ENCODE measurements at places on chromosomes 7 and 10. TPM values are rescaled to one million over a fixed set of nuclear protein-coding genes. Genes with fewer than 3 reads are reported as not detected.

The IDI2 gene
- total RNA-seq, result 0.28 TPM

The CYP3A4 gene
- total RNA-seq, result not detected

The LRGUK gene
- 0.16 TPM for total RNA-seq

The MAGI2 gene
- 2.2 TPM for total RNA-seq

The SEMA3C gene
- total RNA-seq, result 82.5 TPM

The CLRN3 gene
- total RNA-seq, result not detected

The PON1 gene
- total RNA-seq, result not detected

The ZFYVE27 gene
- 12.9 TPM for total RNA-seq

DNA sequence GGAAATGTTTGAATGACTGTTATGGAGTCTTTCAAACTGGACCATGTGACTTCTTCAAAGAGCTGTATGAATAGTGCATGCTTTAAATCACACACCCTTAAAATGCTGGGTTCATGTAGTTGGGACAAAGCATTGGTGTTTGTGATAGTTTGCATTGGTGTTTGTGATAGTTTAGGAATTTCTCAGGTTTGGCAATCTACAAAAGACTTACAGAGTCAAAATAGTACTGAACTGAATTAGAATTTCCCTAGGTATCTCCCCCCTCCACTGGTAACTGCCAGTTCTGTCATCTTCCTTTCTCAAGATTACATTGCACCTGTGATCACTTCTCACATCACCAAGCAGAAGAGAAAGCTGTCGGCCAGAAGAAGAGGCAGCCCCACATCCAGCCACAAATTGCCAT is 261.1 kb downstream of the GATA3 start:
- H3K27ac ChIP-seq, result no peak overlapping the region
- H3K4me1 ChIP-seq, result no peaks in the 10 kb centered on the region
- H3K4me3 ChIP-seq, result no peak overlapping the region
- no peaks in the 10 kb centered on the region for H3K27me3 ChIP-seq
- H3K36me3 ChIP-seq, result no peaks in the 10 kb centered on the region

DNA sequence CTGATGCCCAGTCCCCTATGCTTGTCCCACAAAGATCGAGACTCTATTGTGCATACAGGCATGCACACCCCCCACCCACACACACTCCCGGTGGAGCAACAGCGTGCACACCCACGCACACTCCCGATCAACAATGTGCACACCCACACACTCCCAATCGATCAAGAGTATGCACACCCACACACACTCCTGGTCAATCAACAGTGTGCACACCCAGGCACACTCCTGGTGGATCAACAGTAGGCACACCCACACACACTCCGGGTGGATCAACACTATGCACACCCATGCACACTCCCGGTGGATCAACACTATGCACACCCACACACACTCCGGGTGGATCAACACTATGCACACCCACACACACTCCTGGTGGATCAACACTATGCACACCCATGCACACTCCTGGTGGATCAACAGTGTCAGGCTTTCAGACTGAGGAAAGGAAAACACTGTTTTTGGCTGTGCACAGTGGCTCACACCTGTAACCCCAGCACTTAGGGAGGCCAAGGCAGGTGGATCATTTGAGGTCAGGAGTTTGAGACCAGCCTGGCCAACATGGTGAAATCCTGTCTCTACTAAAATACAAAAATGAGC is 118.8 kb downstream of the PTPRN2 start:
- H3K4me3 ChIP-seq, result no peak overlapping the region
- H3K27me3 ChIP-seq, result peaks cover 15% of the 10 kb centered on the region
- H3K27ac ChIP-seq, result no peak overlapping the region
- DNase-seq, result no peak

- H3K4me1 ChIP-seq, result no peaks in the 10 kb centered on the region
- no peak for DNase-seq
- H3K36me3 ChIP-seq, result no peaks in the 10 kb centered on the region
- no peak overlapping the region for H3K27ac ChIP-seq
Observed at GRCh38 chr10:3417096-3417495, 244.5 kb upstream of the PITRM1 start.

- DNase-seq, result no peak
- no peaks in the 10 kb centered on the region for H3K36me3 ChIP-seq
- H3K27ac ChIP-seq, result no peak overlapping the region
- H3K4me3 ChIP-seq, result no peak overlapping the region
- no peaks in the 10 kb centered on the region for H3K4me1 ChIP-seq
Observed at GRCh38 chr10:14552015-14552414, 221.3 kb upstream of the FRMD4A start.

DNA sequence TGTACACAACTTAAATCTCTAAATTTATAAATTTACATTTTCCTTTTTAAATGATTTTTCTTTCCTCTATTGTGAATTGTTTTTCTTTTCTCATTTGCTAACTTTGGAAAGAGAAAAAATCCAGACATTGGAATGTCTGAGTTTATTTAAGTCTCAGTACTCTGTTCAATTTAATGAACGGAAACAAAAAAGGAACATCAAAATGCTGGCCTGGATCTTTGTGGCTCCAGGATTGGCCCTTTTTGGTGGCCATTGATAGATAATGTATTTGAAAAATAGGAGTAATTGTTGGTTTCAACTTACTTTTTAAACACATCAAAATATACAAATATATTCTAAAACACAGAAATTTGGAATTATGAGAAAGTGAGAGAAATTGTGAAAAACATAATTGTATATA is 336.0 kb downstream of the SUGCT start:
- no peaks in the 10 kb centered on the region for H3K27me3 ChIP-seq
- DNase-seq, result no peak

GRCh38 chr7:148335790-148336189 is 254.8 kb upstream of the C7orf33 start:
- no peaks in the 10 kb centered on the region for H3K36me3 ChIP-seq
- no peak for DNase-seq
- no peak overlapping the region for H3K27ac ChIP-seq
- no peak overlapping the region for H3K4me3 ChIP-seq

DNA sequence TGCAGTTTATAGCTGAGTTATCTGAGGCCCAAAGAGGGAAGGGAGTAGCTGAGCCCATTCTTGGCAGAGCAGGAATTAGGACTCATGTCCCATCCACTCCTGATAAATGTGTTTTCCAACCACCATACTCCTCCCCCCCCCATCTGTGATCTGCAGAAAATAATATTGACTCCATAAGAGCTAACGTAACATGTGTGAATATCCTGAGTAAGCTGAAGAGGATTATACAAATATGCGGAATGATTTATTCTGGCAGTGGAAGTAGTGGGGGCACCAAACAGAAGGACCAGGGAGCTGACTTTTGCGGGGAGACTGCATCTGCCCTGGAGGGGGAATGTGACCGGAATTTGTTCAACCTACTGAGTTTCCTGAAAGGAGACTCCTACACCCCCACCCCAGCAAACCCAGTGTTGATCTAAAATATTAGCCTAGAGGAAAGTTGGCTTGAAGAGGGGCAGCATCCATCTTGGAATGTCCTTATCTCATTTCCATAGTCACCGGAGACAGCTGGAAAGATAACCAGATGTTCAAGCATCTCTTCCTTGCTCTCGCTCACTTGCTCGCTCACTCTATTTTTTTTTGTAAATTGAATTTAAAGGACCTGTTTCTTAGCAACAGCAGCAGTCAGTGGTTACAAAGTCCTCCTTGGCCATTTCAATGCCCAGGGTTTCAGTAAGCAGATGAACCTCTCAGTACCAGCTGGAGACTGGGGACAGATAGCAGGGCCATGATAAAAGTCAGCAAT is 114.7 kb downstream of the RPS24 start:
- no peak overlapping the region for H3K4me3 ChIP-seq
- no peaks in the 10 kb centered on the region for H3K36me3 ChIP-seq
- DNase-seq, result no peak
- H3K27me3 ChIP-seq, result no peaks in the 10 kb centered on the region
- no peaks in the 10 kb centered on the region for H3K4me1 ChIP-seq

DNA sequence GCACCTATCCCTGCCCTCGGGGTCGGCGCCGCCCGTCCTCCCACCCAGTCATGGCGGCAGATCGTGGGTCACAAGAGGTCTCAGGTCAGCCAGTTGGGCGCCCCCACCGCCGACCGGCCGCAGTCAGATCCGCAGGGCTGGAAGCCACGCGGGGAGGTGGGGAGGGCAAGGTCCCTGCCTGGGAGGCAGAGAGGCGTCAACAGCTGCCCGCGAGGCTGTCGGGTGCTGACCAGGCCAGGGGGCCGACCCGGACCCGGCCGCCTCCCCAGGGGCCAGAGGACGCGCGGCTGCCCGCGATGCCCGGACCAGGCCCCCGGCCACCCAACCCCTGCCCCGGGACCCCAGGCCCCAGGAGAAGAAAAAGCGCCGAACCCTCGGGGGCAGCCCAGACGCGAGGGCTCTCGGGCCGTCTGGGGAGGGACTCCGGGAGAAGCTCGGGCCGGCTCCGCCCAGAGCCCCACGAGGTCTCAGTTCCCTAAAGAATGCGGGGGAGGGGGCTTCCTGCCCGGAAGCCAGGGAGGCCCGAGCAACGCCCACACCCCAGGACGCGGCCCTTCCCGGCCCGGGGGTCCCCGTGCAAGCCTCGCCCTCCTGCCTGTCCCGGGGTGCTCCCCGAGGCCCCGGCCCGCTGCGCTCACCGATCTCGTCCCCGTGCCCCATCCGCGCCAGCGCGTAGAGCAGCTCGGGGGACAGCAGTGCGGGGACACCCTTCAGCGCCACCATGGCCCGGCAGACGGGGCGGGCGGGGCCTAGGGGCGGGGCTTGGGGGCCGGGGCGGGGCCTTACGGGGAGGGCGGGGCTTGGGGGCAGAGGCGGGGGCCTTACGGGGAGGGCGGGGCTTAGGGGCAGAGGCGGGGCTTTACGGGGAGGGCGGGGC is at the start of gene FUOM:
Gene FUOM (minus strand): TSS at position 735 of the 877 bp plus-strand sequence. CDS start 12 bp downstream, at position 723.
- DNase-seq, result peak; percentile 69
- no peaks in the 10 kb centered on the region for H3K36me3 ChIP-seq
- peak within 1 kb of the TSS; percentile 77 for H3K27ac ChIP-seq

GRCh38 chr7:74289659-74290552 is 699 bp downstream of the CLIP2 start:
- H3K4me1 ChIP-seq, result peaks cover 45% of the 10 kb centered on the region
- H3K27ac ChIP-seq, result peak overlapping the region; percentile 61
- no peaks in the 10 kb centered on the region for H3K27me3 ChIP-seq
- no peaks in the 10 kb centered on the region for H3K36me3 ChIP-seq

- H3K36me3 ChIP-seq, result peaks cover 38% of the 10 kb centered on the region
- H3K4me3 ChIP-seq, result no peak overlapping the region
- no peaks in the 10 kb centered on the region for H3K27me3 ChIP-seq
- no peak for DNase-seq
Observed at GRCh38 chr10:97644936-97645335, 4.5 kb downstream of the PI4K2A start.

DNA sequence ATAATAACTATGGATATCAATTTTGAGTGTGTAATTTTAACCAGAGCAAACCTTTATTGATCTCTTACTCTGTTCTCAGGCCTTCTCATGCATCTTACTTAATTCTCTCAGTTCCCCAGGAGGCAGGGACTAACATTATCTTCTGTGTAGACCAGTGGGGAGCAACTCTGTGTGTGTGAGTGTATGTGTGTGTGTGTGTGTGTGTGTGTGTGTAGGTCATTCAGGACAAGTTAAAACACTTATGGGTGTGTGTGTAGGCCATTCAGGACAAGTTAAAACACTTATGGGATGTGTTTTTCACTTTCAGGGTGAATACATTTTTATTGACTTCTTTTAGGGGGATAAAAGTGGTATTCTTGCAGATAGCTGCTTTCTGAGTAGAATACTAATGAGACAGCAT is 145.0 kb downstream of the ADAM12 start:
- no peak overlapping the region for H3K27ac ChIP-seq
- no peak for DNase-seq
- no peaks in the 10 kb centered on the region for H3K36me3 ChIP-seq
- no peaks in the 10 kb centered on the region for H3K27me3 ChIP-seq
- H3K4me1 ChIP-seq, result peaks cover 3% of the 10 kb centered on the region
- H3K4me3 ChIP-seq, result no peak overlapping the region

GRCh38 chr10:10798102-10798863 is 219.4 kb upstream of the CELF2 start:
- H3K27ac ChIP-seq, result peak overlapping the region; percentile 81
- no peak for DNase-seq
- peaks cover 18% of the 10 kb centered on the region for H3K4me1 ChIP-seq
- H3K27me3 ChIP-seq, result no peaks in the 10 kb centered on the region

DNA sequence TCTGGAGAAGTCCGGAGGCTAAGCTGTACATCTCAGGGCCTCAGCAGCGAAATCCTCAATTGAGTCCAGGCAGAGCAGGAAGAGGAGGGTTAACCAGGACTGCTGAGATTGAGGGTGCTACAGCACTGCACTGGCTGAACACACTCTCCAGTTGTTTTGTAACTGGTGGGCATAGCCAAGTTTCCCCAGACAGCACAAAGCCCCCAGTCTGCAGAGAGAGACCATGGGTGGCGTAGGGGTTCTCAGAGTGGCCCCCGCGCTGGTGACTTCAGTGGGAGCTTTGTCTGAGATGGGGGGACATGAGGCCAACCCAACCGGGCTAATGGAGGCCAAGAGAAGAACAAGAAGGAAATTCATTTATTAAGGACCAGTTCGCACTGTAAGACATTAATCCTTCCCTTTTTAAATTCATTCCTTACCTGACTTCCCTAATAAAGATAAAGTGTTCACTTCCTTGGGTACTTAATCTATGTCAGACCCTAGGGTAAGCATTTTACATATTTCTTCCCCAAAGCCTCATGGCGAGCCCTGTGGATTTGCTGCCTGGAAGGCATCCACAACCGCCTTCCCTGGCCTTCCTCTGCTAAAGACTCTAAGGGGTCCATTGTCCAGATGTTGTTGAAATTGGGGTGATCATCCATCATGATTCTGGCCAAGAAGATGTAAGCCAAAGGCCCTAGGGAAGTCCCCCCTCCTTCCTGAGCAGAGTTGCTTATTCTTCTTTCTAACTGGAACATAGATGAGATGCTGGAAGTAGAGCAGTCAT is 121.4 kb upstream of the CHST15 start:
- no peak overlapping the region for H3K27ac ChIP-seq
- H3K36me3 ChIP-seq, result no peaks in the 10 kb centered on the region
- no peaks in the 10 kb centered on the region for H3K27me3 ChIP-seq
- H3K4me1 ChIP-seq, result no peaks in the 10 kb centered on the region
- DNase-seq, result no peak
- no peak overlapping the region for H3K4me3 ChIP-seq

DNA sequence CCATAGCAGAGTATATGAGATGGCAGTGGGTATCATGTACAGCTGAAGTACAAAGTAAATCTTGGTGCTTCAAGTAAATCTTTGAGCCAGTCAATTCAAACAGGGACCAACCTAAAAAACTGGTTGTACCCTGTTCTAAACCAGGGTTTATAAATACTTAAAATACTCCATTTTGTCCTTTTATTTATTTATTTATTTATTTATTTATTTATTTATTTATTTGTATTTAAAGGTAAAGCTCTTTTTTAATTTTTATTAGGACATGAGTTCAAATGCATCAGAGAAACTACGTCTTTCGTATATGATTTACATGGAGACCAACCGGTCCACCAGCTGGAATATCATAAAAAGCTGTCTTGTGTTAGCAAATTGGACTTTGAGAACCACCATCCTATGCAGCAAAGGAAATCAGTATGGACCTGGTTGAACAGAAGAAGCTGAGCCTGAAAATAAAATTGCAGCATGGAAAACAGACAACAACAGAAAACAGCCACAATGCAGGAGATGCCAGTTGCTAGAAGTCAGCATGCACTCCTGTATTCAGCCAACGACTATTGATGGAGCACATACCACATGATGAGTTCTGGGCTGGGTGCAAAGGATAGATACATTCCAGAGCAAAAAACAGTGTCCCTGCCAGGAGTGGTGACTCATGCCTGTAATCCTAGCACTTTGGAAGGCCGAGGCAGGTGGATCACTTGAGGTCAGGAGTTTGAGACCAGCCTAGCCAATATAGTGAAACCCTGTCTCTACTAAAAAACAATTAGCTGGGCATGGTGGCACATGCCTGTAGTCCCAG is 60.0 kb downstream of the PLXNA4 start:
- peak; percentile 43 for DNase-seq
- H3K36me3 ChIP-seq, result no peaks in the 10 kb centered on the region
- no peaks in the 10 kb centered on the region for H3K27me3 ChIP-seq
- H3K27ac ChIP-seq, result no peak overlapping the region
- no peaks in the 10 kb centered on the region for H3K4me1 ChIP-seq
